NCI-H510A (cell line): ENCODE measurements at places on chromosomes 11 and 22.

DNA sequence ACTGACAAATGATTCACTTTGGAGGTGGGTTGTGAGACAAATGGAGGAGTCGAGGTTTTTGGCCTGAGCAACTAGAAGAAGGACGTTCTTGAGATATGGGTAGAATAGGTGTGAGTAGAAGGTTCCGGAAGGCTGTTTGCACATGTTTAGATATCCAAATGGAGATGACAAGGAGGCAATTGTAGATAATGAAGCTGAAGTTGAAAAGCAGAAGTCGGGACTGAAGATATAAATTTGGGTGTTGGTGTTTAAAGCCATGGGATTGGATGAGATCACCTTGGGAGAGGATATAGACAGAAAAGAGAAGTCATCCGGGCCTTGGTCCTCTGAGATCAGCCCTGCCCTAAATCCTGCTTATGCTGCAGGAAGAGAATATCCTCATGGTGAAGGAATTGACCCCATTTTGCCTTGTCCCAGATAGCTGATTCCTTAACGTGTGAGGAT is 75.5 kb upstream of the CD44 start:
- DNase-seq: no peak

- no peak for DNase-seq
These were observed 1552.7 kb upstream of the TENM4 start for GRCh38 chr11:80993536-80993935.

GRCh38 chr22:23193196-23193827 is 13.0 kb downstream of the BCR start:
- DNase-seq: no peak

GRCh38 chr11:122976734-122977469 is 4.7 kb downstream of the BSX start:
- no peak for DNase-seq

DNA sequence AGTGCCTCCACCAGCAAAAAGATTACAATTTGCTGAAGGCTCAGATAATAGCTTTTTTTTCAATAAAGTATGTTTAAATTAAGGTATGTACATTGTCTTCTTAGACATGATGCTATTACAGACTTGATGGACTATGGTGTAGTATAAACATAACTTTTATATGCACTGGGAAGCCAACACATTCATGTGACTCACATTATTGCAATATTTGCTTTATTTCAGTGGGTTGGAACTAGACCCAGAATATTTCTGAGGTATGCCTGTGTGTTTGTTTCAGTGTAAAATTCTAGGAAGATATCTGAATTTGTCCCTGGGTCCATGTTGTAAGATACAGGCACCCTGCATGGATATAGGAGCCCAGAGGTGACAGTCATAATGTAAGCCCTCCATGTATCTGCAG is 120.0 kb upstream of the BDNF start:
- no peak for DNase-seq

DNA sequence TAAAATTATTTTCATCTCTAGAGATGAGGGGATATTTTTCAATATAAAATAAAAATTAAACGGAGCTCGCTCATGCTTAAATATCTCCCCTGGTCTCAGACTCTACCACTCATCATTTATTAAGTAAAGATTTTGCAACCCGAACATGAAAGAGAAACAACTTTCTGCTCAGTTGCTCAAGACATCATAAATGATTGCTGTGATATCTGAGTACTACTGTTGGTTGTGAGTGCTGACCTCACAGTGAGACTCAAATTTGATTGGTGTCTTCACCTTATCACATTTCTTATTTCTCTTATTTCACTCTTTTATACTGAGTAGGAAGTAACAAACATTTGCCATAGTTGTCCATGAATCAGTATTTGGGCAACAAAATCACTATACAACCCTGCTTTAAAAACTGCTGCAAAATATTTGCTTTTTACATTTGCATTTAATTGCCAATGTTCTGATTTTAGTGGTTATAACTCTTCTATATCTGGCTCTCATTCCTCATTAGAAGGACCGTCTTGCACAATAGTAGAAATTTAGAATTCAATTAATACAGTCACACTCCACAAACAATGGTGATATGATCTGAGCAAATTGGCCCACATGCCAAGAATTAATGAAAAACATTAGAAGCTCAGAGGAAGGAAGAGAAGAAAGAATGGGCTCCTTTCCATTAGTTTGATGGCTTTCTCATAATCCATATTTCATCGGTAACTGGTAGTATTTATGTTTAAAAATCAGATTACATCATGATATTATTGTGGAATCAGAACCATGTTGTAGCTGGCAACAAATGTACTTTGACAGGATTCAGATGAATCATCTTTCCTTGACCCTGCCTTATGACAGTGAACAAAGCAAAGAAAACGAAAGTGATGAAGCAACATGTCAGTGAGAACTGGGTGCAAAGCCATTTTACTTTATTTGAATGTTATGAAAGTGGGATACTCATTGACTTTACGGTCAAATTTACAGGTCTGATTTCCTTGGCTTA is 973.6 kb upstream of the TENM4 start:
- DNase-seq: no peak

GRCh38 chr22:17318817-17319216 is 50.4 kb upstream of the CECR2 start:
- DNase-seq: no peak

- no peak for DNase-seq
These were observed 2.9 kb upstream of the FOSL1 start for GRCh38 chr11:65903068-65903481.

DNA sequence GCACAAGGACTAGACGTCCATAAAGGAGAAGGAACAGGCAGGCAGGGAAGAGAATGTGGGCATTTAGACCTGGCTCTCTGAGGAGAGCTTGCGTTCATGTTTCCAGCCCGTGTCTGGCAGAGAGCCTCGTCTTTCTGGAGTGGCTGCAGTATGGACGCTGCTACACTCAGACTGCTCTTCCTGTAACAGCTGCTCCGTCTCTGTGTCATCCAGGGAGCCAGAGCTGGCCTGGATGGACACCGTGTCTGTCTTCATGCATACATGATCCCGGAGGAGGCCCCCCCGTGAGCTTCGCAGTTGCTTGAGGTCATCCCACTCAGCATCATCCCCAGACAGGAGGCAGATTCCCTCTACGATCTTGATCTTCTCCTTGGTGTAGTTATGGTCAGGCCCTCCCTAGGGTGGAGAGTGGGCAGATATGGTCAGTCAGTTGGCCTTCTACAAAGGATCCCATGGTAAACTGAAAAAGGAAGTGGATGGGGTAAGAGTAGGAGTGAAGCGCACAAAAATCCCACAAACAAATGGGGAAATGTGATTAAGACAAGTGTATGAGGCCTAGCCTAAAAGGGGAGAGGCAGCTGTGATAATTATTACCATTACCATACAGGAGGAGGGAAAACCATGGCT is 13.0 kb upstream of the CKAP5 start:
- DNase-seq: no peak

DNA sequence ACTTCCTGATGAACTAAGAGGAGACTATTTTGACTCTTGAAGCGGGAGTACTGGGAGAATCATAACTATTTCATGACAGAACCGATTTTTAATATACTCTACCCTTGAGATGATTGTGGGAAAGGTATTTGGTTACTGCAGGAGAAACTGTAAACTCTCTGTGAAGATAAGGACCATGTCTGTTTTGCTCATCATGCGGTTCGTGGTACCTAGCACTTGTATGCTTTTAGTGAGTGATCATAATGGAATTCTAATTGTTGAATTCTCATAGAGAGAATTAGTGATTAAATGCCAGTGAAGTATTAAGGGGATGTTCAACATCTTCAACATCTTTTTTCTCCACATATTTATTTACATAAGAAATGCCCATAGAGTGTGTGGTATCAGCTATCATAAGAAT is 11.4 kb downstream of the AASDHPPT start:
- DNase-seq: no peak

DNA sequence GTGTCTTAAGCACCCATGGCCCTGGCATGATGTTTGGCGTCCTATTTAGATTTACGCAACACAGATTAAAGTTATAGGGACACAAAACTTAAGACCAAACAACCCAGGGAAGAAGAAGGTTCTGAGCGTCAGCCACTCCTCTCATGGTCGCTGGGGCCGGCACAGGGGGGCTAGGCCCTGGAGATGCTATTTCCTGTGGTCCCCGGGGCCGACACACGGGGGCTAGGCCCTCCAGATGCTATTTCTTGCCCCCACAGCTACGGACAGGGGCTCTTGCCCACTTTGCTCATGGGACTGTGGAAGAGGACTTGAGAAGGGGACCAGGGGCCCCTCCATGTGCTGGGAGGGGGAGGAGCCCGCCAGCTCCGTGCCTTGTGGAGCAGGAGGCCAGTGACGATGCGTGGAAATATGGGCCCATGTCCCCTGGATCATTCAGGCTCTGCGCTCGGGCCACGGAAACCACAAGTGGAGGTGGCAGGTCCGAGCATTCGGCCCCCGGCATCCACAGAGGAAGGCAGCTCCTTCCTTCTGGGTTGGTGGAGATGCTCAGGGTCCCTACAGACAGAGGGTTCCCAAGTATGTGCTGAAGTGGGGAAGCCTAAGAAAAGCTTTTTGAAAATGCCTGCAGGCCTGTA is 711.1 kb downstream of the BRD1 start:
- DNase-seq: no peak

DNA sequence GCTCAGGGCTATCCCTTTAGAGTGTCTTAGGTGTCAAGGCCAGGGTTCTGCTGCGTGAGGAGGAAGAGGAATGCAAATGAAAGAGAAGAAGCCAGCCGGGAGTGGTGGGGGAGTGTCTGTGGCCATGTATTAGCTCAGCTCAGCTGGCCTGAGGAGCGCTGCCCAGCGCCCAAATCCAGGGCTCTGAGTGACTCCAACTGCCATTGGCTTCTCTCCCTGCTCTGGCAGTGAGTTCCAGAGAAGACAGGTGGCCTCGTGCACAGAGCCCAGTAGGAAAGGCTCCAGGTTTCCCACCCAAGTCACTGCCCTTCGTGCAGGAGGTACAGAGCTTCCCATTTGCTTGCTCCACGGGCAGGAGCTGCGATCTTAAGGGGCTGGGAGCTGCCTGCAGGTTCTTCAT is 302.0 kb downstream of the KIRREL3 start:
- DNase-seq: no peak

DNA sequence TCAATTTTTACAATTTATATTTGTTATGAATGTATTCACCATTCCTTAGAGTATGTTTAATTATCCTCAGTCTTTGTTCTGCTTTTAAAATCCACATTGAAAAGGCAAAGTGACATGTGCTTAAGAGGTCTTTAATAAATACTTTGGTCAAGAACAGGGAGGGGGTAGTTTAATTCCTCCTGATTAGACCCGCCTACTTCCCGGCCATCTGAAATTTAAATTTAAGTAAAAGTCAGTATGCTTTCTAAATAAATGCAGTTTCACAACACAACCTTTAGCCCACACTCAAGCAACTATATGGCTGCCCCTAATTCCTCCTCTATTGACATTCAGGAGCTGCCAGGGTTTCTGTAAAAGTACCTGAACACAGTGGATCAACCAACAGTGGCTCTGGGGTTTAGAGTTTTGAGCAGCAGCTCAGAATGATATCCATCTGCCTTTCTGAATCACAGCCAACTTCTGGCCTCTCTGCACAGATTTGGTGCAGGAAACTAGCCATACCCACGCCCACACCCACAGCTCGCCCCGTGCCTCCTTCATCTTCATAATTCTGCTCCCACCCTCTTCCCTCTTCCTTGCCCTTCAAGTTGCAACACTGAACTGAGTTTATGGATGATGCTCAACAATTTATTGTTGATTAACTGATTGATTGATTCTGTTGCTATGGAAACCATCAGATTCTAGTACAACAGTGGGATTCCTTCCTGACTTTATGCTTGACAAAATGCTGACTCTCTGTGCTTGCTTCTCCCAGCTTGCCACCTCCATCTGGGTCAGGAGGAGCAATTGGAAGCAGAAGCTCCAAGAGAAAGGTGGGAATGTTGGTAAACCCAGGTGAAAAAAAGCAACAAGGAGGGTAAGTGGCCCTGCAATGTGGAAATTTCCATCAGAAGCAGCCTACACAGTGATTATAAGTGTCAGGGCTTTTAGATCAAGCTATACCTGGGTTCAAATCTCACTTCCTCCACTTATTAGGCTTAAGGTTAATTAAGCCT is 70.8 kb downstream of the PANX1 start:
- DNase-seq: no peak

- DNase-seq: no peak
These were observed 453.5 kb downstream of the MIAT start for GRCh38 chr22:27110665-27111451.

- no peak for DNase-seq
These were observed 17.2 kb upstream of the CD59 start for GRCh38 chr11:33753304-33753967.

DNA sequence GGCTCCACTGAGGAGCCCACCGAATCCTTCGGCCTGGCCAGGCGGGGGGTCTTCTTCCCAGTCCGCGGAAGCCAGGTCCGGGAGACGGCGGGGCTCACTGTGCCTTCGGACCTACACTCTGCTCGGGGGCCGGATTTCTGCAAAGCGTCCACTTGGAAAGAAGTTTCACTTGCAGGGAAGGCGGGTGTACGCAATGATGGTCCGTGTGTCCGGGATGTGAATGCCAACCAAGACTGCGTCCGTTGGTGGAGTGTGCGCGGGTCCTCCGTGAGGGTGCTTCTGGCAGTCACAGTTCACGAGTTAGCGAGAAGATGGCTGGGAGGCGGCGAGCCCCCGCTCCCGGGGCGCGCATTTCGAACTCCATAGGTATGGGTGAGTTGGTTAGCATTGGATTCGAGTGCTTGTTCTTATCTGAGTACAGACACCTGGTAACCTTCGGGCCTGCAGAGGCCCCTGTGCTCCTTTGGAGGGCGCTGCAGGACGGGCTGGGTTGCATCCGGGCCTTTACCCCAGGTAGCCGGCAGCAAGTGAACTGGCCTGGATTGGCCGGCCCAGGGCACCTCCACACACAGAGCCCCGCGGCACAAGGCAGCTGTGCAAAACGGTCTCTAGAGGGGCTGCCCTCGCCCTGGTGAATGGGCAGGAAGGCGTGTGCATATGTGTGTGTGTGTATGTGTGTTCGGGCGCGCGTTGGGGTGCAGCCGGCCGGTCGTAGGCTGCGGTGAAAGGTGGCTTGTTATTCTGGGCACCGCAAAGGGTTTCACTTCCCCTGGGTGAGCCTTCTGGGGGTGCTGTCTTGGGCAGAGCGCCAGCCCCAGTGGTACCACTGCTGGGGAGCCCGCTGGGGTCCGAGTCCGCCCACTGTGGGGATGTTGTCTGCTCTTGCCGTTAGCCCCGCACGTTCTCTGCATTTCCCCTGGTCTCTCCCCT is 13.3 kb upstream of the CYP2R1 start:
- DNase-seq: no peak

DNA sequence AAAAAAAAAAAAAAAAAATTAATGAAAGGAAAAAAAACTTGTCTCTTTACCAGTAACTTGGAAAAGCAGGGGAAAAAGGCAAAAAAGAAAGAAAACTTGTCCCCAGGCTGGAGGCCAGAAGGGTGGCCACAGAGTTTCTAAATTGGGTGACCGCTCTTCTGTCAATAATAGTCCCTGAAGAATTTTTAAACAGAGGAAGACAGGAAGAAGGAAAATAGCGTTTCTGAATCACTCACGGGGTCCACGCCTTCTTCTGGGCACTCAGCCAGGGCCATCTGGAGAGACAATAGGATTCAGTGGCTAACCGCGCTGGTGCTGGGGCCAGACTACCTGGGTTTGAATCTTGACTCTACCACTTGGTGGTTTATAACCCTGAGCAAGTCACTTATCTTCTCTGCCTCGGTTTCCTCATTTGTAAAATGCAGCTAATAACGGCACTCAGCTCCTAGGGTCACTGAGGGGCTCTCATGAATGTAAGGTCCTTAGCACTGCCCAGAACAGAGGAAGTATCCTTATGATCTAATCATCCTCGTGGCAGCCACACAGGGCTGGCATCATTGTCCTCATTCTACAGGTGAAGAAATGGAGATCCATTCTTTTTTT is 7.0 kb downstream of the C11orf86 start:
- peak; percentile 41 for DNase-seq
